Spinal cord (tissue), 10 donors: ENCODE measurements at places on chromosomes 1 and 21. TPM values are rescaled to one million over a fixed set of nuclear protein-coding genes. Genes with fewer than 3 reads are reported as not detected.

The LEMD1 gene
- polyA plus RNA-seq, result 4.3 TPM

The SASS6 gene
- polyA plus RNA-seq, result 5.3 TPM

The CLDN17 gene
- polyA plus RNA-seq, result not detected

The HMCN1 gene
- 17.0 TPM for polyA plus RNA-seq

The CLIC4 gene
- 107 TPM for polyA plus RNA-seq

The DISC1 gene
- polyA plus RNA-seq, result 8.3 TPM

The VSIG8 gene
- polyA plus RNA-seq, result 0.09 TPM

The PRAMEF18 gene
- polyA plus RNA-seq, result not detected

The PAPPA2 gene
- 3.9 TPM for polyA plus RNA-seq

The NTMT2 gene
- polyA plus RNA-seq, result 0.25 TPM

The LAMC1 gene
- polyA plus RNA-seq, result 69.9 TPM

The MASP2 gene
- polyA plus RNA-seq, result 4.7 TPM

The DNASE2B gene
- 0.17 TPM for polyA plus RNA-seq

The DNAJB4 gene
- 28.8 TPM for polyA plus RNA-seq

The IGSF21 gene
- polyA plus RNA-seq, result 68.3 TPM

The TCHH gene
- 0.47 TPM for polyA plus RNA-seq

The SPRR5 gene
- polyA plus RNA-seq, result not detected

The ADGRL2 gene
- 93.8 TPM for polyA plus RNA-seq

The PRMT6 gene
- polyA plus RNA-seq, result 35.4 TPM

The HSD3B2 gene
- not detected for polyA plus RNA-seq

The ETNK2 gene
- polyA plus RNA-seq, result 59.9 TPM

The SLC44A3 gene
- 8.2 TPM for polyA plus RNA-seq

The F5 gene
- 6.1 TPM for polyA plus RNA-seq

The OR2M3 gene
- polyA plus RNA-seq, result 0.05 TPM

The KIF21B gene
- polyA plus RNA-seq, result 102 TPM

The RHD gene
- 0.63 TPM for polyA plus RNA-seq

The FCRL2 gene
- polyA plus RNA-seq, result not detected

The INSRR gene
- polyA plus RNA-seq, result 3.4 TPM

The SLC5A9 gene
- 1.8 TPM for polyA plus RNA-seq

The S100A16 gene
- polyA plus RNA-seq, result 120 TPM

The BEND5 gene
- 27.5 TPM for polyA plus RNA-seq

The ITLN1 gene
- not detected for polyA plus RNA-seq

The SUMO3 gene
- polyA plus RNA-seq, result 144 TPM

The GABRD gene
- polyA plus RNA-seq, result 3.9 TPM

The CR1L gene
- 1.7 TPM for polyA plus RNA-seq

The KDF1 gene
- polyA plus RNA-seq, result 0.24 TPM

The CELSR2 gene
- polyA plus RNA-seq, result 74.2 TPM

The SYT2 gene
- polyA plus RNA-seq, result 46.7 TPM

The SH3BGR gene
- polyA plus RNA-seq, result 8.8 TPM

The TEX38 gene
- polyA plus RNA-seq, result 0.41 TPM

The RPTN gene
- polyA plus RNA-seq, result not detected

The LPAR3 gene
- polyA plus RNA-seq, result 2.6 TPM

The SYCP1 gene
- 0.48 TPM for polyA plus RNA-seq

The OR2L8 gene
- not detected for polyA plus RNA-seq

The ZNF697 gene
- 11.5 TPM for polyA plus RNA-seq

The ZNF593OS gene
- 2.3 TPM for polyA plus RNA-seq

The NFIA gene
- 36.1 TPM for polyA plus RNA-seq

The IPO13 gene
- 73.2 TPM for polyA plus RNA-seq

The ICOSLG gene
- 3.2 TPM for polyA plus RNA-seq

The MCOLN2 gene
- 0.36 TPM for polyA plus RNA-seq

The TNFAIP8L2 gene
- polyA plus RNA-seq, result 3.2 TPM

The RHCE gene
- 1.9 TPM for polyA plus RNA-seq

The TMEM167B gene
- polyA plus RNA-seq, result 37.3 TPM
